NCI-H524 (cell line): ENCODE measurements at places on chromosomes 3 and 15.
A peak's percentile ranks its signal among the peaks of the same experiment; 100 is the strongest.

GRCh38 chr15:32716216-32716914, 1.4 kb upstream of the GREM1 start:
- DNase-seq = no peak

DNA sequence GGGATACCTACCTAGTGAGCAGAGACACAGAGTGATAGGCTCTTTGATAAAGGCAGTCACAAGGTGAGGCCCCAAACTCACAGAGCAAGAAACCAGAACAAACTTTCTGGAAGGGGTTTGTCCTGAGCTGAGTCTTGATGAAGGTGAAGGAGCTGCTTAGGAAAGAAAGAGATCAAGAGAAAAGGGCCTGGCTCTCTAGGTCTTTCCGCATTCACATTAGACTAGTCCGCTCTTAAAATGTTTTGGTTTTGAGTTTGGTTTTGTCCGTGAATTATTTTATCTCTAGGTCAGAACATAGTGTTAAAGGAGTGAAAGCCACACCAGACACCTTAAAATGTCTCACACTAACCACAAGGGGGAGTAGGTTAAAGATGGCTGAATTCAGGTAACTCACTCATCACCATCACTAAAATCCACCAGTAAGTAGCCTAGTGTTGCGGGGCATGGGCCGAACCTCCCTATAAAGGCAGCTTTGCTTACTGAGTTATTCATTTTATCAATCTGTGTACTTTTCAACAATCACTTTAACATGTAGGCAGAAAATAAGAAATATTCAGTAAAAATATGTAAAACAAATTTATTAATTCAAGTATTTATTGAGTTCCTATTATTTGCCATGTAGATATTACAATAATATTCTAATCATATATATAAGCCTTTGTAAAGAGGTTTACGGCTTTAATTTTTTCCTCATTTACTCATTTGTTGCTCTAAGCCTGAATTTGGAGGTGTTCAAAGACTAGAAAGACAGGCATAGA, 121.5 kb upstream of the TSC22D2 start:
- peak; percentile 70 for DNase-seq

GRCh38 chr3:132804498-132804897, 82.3 kb upstream of the NPHP3 start:
- no peak for DNase-seq

- DNase-seq = no peak
These were observed 120.1 kb downstream of the SMAD6 start for GRCh38 chr15:66822114-66822513.

- DNase-seq = no peak
These were observed 79.8 kb downstream of the ADAMTSL3 start for GRCh38 chr15:83733691-83734090.

DNA sequence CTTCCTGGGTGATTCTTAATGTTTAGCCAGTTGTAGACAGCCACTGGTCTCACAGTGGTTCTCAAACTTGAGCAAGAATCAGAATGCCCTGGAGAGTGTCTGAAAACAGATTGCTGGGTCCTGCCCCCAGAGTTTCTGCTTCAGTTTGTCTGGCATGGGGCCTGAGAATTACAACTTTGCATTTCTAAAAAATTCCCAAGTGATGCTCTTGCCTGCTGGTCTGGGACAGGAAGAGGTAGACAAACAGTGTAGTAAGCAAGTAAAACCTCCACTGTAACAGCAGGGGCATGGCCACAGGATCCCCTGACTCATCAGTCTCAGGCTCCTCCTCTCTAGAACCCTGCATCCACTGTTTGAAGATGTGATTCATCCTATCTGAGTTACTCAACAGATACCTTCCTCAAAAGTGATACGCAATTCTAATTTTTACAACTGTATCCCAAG, 36.5 kb downstream of the DZIP1L start:
- DNase-seq = no peak

DNA sequence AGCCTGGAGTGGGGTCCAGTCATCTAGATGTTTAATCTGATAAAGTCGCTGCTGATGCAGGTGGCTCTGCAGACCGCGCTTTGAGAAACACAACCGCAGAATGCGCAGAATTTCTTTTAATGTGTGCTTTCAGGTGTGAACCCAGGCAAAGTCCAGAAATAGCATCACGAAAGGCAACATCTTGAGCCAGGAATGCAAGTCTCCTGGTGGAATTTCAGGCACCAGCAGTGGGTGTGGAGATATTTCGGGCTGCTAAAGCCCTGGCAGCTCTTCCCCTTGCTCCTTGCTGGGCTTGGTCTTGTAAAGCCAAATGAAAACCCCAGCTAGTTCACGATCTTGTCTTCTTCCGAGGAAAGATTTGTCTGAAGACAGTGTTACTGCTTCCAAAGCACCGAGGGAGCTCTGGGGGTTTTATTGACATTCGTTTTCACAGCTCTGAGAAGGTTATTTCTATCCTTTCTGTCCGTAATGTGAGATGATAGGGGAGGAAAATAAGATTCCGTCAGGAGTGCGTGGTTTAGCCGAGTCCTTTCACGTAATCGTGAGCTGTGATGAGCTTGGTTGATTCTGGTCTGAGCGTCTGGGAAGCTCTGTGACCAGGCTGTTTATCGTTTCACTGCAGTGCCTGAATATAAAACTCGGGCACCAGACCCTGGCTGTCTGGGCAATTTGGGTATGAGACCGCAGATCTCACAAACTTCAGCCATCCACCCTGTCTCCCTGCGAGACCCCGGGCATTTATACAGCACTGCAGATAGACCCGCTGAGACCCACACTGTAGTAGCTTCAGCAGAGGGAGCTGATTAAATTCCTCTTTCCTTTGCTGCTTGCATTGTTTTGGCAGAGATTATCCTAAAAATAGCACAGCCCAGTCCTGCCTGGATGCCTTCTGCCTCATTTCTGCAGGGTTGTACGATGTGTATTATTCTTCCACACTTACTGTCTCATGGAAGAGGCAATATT, 67.0 kb upstream of the SLC25A26 start:
- DNase-seq = no peak

DNA sequence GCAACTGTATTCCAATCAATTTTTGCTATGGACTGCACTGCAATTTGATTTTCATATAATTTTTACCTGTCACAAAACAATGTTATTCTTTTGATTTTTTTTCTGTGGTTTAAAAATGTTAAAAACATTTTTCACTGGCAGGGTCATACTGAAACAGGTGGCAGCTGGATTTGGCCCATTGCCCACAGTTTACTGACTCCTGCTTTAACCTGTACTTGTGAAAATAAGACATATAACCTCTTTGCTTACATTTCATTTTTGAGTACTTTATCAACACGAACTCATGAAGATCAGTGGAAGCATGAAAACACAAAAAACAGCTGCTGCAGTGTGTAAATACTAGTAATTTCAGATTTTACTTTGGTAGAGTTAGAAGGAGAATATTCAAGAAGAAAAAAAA, 313.1 kb downstream of the WDR72 start:
- DNase-seq = no peak

DNA sequence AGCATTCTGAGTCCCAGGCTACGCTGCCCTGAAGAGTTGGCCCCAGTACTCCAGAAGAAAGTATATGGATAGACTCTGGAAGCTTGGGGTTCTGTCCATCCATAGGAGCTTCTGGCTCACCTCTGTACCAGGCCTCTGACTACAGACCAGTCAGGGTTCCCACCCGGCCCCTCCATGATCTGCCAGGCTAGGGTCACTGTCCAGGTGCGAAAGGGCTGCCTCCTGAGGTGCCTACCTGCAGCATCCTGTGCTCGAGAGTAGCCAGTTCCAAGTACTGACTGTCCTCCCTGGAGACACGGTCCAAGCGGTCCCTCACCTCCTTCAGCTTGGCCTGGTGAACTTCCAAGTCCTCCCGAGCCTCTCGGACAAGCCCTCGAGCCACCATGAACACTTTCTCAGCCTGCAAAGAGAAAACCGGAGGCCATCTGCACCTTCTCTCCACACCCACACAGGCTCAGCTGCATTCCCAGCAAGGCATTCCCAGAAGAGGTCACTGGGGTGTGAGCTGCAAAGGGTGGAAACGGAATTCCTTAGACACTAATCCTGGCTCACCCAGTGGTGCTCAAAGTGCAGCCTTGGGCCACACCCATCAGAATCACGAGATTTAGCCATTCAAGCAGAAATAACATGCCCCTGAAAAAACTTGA, 3.7 kb upstream of the PLXNB1 start:
- DNase-seq = no peak

DNA sequence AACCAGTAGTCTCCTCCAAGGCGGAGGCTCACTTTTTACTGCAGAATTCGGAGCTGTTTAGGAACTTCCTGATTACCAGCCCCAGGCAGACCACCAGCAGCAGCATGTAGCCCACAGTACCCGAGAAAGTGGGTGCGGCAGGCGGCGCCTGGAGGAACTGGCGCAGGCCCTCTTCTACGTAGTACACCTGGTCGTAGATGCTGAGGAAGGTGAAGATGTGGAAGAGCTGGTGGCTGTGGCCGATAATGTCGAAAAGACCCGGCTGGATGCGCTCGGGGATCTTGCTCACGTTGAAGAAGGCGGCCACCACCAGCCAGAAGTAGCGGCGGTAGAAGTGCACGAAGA, 1.3 kb downstream of the PAQR9 start:
- no peak for DNase-seq

DNA sequence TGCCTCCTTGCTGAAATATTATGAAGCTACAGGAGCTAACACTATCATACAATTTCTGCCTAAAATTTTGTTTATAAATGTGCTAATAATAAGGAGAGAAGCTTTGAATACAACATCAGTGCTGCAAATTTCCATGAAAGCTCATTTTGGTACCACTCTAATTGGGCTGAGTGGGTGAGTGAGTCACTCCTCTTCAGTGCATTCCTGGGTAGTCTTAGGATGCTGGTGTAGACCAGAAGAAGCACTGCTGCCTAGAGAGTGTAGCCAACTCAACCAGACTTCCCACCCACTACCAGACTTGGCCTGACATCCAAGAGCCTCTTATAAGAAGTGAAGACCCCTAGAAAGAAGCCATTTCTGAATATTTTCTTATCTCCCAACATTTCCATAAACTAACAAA, 32.5 kb upstream of the CCDC54 start:
- no peak for DNase-seq

DNA sequence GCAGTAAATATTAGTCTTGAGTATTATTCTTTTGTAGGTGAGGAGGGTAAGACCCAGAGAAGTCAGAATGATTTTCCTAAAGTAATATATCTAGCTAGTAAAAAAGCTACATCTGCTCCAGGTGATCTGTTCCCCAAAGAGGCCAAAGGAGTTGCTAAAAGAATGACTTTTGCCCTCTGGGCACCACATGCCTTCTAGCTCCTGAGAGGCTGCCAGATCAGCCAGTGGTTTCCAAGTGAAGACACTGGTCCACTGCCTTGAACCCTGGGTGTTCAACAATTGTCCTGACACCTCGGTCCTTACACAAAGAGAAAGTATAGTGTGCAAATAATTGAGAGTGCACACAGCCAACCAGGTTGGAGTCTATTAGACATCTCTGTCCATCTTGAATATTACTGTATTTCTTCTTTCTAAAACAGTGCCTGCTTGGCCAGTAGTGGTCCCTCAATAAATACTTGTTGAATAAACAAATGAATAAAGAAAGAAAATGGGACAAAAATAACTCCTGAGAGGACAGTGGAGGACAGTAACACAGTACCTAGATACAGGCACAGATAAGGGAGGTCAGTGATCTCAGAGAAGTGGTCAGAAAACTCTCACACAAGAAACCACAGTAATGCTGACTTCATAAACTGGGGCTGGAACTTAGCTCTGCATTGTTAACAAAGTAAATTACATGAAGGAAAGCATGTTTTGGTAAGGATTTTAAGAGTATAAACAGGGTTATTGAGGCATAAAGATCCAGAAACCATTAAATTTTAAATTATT, 56.6 kb upstream of the CSTA start:
- no peak for DNase-seq

GRCh38 chr3:155031186-155031585, 48.9 kb upstream of the MME start:
- DNase-seq = no peak

- DNase-seq = no peak
These were observed 57.4 kb upstream of the IMPG2 start for GRCh38 chr3:101377796-101378195.

DNA sequence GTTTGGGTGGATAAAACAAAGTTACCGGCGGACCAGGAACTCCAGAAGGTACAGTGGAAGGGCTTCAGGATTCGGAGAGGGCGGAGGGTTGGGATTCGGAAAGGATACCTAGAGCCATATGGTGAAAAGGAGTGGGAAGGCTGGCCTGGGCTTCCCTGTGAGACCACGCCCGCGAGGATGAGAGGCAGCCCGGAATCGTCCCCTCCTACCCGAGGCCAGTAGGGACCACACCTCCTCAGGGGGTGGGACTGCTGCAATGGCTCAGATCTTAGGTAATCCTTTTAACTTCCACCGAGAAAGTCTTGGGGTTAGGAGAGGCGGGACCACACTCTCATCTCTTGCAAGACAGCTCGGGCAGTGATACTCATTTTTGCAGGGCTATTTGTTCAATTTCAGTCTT, 511.3 kb downstream of the OCA2 start:
- peak; percentile 98 for DNase-seq

- DNase-seq = no peak
These were observed 8.4 kb downstream of the VWA5B2 start for GRCh38 chr3:184237807-184238206.

- peak; percentile 66 for DNase-seq
These were observed 1.8 kb upstream of the ZSCAN2 start for GRCh38 chr15:84598993-84599392.

DNA sequence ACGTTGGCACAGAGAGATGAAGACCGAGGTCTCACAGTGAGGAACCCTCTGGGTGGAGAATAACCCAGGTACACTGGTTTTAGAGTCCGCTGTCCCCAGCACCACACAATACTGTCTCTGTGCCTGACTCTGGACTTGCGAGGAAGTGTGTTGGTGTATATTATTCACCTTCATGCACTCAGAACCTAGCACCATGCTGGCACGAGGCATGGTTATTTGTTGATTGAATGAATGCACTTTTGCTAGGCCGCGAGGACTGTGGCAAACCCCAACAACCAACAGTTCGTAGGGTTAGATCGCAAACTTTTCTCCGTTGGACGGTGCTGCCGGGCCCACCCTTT, 484 bp upstream of the C3orf52 start:
- DNase-seq = no peak

DNA sequence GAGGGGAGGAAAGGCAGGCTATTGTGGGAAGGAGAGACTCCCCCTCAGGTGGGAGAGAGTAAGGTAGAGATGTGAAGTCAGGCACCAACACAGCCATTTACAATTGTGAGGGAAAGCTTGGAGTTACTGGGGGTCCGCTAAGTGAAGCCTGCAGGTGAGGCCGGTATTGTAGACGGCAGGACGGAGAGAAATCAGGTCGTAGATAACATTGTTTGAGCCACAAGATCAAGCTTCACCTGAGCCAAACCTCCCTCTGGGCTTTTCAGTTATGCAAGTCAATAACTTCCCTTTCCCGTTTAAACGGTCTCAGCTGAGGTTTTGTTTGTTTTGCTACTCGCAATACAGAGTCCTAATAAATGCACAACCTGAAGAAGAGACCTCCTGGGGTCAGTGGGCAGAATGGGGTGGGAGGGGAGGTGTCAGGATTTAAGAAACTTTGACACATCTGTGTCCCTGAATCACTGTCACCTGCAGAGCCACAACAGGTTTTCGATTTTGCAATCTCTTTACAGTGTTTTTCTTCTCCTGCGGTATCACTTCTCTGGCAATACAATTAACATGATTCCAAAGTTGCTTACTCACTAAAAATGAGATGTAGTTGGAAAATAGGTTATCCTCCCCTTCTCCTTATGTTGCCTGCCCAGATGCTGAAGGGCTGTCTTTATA, 72.0 kb upstream of the GLCE start:
- DNase-seq = no peak
